EH (cell line): ENCODE measurements at places on chromosomes 1 and 21.

DNA sequence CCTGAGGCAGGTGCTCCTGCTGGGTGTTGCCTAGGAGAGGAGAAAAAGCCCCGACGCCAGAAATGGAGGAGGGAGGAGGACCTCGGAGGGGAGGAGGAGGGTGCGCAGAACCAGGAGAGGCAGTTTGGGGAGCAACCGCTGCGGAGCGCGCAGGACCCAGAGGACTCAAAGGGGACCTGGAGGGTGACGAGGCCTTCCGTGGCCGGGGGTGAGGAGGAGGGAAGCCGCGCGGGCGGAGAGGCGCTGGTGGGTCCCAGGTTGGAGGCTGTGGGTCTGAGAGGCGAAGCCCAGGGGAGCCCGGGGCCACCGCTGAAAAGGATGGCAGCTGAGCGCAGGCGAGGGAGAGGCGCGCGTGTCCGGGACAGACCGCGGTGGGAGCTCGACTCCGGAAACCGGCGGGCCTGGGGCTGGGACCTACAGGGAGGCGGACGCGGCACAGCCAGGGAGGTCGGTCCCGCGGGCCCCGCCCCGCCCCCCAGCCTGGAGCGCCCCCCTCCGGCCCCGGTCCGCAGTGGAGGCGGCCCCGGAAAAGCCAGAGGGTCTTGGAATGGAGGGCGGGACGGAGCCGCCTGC is 15.1 kb downstream of the RNF223 start:
- DNase-seq, result peak; percentile 42

- peak; percentile 98 for DNase-seq
Observed at GRCh38 chr1:109370712-109371340, 26.9 kb downstream of the SORT1 start.

- peak; percentile 83 for DNase-seq
Observed at GRCh38 chr1:236904892-236905741, 99.1 kb downstream of the MT1HL1 start.

DNA sequence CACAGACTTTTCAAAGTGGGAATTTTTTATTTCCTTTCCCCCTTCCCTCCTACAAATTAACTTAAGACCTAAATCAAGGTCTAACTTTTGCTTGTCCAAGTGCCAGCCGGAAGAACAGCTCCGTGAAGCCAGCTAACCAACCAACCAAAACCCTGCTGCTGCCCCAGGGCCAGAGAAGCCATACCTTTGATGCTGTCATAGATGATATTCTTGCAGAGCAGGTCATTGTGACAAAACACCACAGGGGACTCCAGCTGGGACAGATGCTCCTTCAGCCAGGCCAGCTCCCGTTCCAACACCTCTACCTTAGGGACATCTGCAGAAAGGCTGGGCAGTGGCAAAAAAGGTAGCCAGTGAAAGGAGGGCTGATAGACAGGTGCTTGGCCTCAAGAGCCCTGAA is 10.7 kb downstream of the ETNK2 start:
- DNase-seq, result no peak

DNA sequence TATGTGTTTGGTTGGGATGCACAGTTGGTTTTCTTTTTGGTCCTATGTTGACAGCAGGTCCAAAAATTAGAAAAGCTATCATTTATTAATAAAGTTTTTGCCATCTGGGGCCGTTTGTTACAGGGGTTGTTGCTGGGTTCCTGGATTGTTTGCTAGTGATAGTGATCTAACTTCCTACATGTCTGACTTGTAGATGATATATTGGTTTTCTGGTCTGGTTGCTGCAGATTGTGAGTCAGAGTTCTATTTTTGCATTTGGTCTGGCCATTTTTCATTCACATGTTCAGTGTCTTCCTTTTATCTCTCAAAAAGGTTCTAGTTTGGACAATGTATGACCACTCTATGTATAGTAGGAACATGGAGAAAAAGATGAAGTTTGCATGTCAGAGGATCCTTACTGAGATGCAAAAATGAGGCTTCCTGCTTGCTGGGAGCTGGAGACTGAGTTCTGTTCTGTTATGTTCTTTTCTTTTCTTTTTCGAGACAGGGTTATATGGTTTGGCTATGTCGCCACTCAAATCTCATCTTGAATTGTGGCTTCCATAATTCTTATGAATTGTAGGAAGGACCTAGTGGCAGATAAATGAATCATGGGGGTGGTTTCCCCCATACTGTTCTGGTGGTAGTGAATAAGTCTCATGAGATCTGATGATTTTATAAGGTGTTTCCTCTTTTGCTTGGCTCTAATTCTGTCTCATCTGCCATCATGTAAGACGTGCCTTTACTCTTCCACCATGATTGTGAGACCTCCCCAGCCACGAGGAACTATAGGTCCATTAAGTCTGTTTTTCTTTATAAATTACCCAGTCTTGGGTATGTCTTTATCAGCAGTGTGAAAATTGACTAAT is 4.2 kb upstream of the NVL start:
- DNase-seq, result peak; percentile 75

DNA sequence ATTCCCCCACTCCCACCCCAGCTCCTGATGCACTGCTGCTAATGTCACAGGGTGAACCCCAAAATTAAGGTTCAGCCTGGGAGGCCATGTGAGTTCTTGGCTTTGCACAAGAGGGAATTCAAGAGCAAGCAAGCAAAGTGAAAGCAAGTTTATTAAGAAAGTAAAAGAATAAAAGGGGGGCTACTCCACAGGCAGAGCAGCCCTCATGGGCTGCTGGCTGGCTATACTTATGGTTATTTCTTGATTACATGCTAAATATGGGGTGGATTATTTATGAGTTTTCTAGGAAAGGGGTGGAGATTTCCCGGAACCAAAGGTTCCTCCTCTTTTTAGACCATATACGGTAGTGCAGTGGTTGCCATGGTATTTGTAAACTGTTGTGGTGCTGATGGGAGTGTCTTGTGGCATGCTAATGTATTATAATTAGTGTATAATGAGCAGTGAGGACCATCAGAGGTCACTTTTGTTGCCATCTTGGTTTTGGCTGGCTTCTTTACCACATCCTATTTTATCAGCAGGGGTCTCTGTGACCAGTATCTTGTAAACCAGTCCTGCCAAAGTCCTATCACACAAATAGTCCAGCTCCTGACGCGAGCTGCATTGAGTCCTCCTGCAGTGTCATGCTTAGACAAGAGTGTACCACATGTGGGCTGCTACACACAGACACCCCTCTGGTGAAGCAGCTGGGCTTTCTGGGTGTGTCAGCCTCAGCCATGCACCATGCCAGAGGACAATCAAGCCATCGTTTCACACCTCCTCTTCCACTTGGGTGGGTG is 46.4 kb upstream of the CSF1 start:
- peak; percentile 78 for DNase-seq

GRCh38 chr21:41164981-41165655 is 2.8 kb upstream of the BACE2 start:
- peak; percentile 68 for DNase-seq

- DNase-seq, result peak; percentile 39
Observed at GRCh38 chr1:209105701-209106100, 477.8 kb upstream of the CAMK1G start.

DNA sequence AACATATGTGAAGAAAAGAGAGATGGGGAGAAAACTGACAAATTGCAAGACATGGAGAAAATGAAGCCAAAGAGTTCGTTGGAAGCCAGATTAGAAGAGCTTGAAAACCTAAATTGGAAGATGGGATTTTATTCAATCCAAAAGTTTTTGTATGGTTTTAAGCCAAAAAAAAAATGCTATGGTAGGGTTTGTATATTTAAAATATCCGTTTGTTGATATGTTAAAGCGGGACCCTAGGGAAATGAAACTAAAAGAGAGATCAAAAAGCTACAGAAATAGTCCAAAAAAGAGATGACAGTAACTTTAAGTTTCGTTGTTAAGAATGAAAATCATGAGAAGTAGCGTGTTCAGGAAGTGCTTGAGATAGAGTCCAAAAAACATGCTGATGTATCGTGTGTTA is 617.7 kb upstream of the ADGRL2 start:
- DNase-seq, result no peak

DNA sequence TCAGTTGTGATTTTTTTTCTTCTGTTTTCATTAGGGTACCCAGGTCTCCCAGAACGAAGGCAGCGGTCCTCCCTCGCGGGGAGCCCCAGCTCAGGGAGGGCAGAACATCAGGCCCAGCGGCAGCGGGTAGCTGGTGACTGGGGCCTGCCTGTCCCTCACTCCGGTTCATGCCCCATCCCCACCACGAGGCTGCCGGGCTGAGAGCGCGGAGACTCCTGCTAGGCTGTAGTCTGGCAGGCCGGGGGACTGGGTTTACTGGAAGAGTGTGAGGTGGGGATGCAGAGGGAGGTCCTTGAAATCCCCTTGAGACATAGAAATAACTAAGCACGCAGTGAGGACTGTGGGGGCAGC is 10.5 kb downstream of the BRINP2 start:
- no peak for DNase-seq

DNA sequence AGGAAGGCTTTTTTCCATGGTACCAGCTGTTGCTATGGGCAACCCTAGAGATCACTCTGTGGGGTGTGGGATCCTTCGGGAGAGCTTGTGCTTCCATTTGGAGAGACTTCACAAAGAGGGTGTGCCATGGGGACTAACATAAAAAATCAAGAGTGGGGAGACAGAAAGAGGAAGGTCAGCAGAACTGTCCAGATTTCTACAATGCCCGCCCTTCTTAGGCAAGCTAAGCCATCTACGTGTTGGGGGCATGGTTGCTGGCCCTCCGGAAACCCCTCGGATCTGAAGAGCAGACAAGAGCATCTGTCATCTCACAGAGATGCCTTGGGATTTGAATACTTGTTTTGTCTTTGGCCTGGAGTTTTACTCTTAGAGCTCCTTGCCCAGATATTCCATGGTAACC is 83.9 kb upstream of the ZNF648 start:
- no peak for DNase-seq

- peak; percentile 52 for DNase-seq
Observed at GRCh38 chr1:54220004-54220811, 20.2 kb downstream of the MRPL37 start.

GRCh38 chr1:53061123-53061858 is 722 bp upstream of the PODN start:
- DNase-seq, result peak; percentile 48

GRCh38 chr1:202150187-202150586 is 5.7 kb upstream of the ARL8A start:
- DNase-seq, result no peak

DNA sequence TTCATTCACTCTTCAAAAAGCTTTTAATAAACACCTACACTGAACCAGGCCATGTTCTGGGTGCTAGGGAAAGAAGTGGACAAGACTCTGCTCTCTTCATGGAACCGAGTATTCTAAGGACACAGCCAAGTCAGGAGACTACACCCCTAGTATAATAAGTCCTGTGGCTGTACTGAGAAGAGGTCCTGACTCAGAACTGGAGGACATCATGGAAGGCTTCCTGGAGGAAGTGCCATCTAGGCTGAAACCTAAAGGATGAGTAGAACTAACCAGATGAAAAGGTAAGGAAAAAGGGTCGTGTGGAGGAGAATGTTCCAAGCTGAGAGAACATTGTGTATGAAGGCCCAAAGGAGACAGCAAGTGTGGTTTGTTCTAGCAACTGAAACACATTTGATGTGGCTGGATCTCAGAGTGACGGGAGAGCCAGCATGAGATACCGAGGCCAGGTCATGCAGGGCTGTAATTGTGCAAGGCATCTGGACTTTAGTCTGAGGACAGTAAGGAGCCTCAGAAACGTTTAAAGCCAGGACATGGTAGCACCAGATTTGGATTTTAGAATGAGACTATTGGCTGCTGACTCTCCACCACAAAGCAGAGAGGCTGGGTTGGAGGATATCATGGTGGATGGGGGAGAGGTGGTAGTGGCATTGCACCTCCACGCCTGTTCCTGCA is 82.5 kb downstream of the LRRN2 start:
- no peak for DNase-seq

- no peak for DNase-seq
Observed at GRCh38 chr1:216820345-216820744, 97.1 kb upstream of the ESRRG start.

- DNase-seq, result peak; percentile 47
Observed at GRCh38 chr1:72485801-72486200, 203.5 kb upstream of the NEGR1 start.

DNA sequence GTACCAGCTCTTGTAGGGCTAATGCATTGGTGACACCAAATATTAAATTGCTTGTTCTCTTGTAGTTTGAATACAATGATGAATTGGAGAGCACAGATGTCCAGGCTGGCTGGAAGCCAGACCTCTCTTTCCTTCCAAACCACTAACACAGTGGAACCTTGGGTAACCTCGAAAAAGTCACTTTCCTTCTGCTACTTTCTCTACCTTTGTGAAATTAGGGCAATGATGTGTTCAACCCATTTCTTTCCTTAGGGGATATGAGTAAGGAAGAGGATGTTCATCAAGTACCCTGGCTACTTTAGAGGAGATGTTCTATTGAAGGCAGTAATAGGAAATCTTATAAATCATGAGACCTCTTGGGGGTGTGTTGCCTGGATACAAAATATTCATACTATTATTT is 55.7 kb downstream of the XCL2 start:
- peak; percentile 52 for DNase-seq

- DNase-seq, result no peak
Observed at GRCh38 chr1:67189953-67190352, 23.7 kb downstream of the IL23R start.

DNA sequence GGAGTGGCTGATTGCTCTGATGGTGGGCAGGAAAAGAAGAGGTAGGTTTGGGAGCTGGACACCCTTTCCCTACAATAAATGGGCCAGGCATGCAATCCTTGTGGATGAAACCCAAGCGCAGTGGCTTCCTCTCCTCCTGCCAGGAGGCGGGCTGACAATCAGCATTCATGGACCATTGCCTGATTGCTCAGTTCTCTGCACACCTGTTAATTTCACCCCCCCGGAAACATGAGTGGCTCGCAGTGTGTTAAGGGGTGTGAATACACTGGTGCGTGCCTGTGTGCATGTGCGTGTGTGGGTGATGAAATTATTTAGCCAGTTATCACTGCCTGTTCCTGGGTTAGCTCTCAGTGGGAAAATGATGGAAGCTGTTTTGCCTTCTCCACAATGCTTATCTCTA is 310.7 kb downstream of the PCP4 start:
- DNase-seq, result no peak

DNA sequence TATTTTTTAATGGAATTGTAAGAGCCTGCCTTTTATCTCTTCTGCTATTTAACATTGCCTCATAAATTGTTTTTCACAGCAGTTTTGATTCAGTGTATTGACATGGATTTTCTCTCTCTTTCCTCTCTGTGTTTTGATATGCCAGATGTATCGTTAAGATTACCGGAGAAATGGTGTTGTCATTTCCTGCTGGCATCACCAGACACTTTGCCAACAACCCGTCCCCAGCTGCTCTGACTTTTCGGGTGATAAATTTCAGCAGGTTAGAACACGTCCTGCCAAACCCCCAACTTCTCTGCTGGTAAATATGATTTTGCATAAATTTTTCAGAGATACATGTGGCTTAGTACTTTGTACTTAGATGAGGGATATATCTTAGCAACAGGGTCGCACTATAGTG is 23.1 kb upstream of the DYNLT5 start:
- peak; percentile 27 for DNase-seq

GRCh38 chr1:36094621-36095061 is 5.9 kb downstream of the ADPRS start:
- DNase-seq, result no peak

- DNase-seq, result peak; percentile 40
Observed at GRCh38 chr1:178689769-178690168, 35.3 kb upstream of the RALGPS2 start.

- peak; percentile 86 for DNase-seq
Observed at GRCh38 chr1:42177541-42177981, 13.0 kb upstream of the GUCA2A start.
